ENCODE measurements at places on chromosomes 11 and 22.

DNA sequence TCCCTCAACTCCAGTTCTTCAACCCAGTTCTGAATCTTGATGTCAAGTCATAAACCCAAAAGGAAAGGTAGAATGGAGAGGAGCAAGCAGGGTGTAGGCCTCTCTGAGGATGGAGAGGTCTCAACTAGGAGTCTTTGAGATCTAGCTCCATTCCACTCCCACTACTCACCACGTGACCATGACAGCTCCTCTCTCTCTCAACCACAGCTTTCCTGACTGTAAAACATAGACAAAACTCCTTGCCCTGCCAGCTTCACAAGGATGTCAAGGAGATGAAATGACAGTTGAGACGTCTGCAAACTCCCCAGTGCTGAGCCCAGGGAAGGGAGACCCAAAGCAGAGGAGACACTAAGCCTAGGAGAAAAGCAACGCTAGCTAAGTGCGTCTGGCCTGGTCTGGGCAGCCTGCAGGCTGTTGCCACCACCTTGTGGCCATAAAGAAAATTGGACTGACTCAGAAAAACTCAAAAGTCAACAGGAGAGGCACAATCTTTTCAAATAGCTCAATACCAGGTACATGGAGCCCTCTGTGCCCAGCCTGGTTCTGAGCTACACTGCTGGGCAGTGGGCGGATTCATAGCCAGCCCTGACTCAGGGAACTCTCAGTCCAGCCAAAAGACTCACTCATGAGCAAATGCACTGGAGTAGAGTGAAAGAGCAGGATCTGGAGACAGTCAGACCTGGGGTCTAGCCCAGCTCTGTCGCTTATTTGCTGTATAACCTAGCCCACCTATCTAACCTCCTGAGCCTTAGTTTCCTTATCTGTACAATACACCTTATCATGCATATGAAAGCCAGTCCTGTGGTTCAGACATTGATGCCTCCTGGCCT is 3.4 kb downstream of the CLPB start:
- DNase-seq: no peak

- no peak for DNase-seq
Observed at GRCh38 chr11:72842653-72843330, 28.6 kb downstream of the ATG16L2 start.

DNA sequence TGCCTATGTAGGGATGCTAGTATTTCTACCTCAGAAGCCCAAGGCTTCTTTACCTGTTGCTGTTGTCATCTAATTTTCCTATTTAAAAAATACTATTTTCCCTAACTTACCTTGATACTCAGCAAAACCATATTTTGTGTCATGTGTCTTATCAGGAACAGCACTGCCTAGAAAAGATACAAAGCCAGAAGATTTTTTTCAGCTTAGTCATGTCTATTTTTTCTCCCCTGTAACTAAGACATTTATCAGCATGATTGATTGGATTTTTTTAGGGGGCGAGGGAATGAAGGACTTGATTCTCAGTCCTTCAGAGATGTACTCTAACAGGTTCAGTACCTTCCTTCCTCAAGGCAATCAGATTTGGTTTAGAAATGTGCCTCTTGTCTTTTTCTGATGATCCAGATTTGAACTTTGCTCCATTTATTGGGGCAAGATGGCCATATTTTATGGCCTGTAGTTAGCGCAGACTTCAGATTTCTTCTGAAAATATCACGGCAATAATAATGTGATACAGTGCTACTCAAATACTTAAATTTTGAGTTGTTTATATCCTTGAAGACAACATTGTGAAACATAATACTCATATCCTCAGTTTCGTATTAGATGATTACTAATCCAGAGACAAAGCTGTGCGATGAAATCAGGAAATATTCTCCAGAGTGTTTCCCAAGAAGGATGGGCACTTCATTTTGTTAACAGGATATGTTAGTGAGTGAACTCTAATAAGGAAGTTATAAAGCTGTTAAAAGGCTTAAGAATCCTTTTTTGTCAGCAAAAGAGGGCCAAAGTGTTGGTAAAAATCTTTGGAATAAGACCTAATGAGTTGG is 3.8 kb upstream of the PIK3IP1 start:
- no peak for DNase-seq

GRCh38 chr11:218815-219593 is 11.5 kb downstream of the RIC8A start:
- DNase-seq: no peak

DNA sequence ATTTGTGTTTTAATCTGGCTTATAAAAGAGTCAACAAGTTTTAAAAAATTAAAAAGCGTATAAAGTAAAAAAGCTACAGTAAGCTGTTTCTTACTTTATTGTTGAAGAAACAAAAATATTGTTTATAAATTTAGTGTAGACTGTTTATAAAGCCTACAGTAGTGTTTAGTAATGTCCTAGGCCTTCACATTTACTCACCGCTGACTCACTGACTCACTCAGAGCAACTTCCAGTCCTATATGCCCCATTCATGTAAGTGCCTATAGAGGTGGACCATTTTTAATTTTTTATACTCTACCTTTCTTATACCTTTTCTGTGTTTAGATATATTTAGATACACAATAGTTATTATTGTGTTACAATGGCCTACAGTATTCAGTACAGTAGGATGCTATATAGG is 12.2 kb downstream of the MPPED2 start:
- DNase-seq: no peak

- no peak for DNase-seq
Observed at GRCh38 chr11:15113381-15113780, 1.3 kb upstream of the INSC start.

- no peak for DNase-seq
Observed at GRCh38 chr11:2570211-2570811, 125.5 kb downstream of the KCNQ1 start.

- no peak for DNase-seq
Observed at GRCh38 chr11:46141597-46141996, 20.3 kb upstream of the PHF21A start.

DNA sequence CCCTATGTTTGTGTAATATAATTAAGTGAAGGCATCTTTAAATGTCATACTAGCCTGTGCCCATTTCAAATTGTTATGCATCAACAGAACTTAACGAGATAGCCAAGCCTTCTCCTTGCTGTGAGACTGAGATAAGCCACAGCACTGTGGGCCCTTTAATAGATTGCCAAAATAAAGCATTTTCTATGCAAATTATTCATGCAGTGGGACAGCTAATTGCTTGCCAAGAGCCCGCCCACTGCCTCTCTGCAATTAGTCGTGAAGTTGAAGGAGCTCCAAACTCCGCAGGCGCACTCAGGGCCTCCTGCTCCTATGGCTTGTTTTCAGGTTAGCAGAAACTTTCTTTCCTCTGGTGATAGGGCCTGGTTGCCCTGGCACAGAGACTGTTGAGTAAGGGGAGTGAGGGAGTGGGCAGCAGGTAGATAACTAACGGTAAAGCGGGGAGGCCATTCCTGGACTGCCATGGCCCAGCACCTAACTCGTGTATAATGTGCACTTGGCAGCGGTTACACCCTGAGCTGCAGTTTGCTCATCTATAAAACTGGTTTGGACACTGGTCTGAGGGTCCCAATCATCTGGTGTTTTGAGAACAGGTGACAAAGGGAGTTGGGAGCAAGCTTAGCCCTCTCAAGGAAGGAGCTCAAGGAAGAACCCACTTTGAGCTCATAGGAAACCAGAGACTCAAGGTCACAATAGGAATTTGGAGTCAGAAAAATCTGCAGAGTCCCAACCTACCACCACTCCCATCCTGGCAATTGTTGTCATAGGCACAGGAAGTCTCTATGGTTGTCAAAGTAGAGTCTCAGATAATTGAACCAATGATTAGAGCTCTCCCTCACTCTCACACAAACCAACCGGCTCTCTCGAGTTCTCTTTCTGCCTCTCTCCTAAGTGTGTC is 33.9 kb upstream of the RIC3 start:
- DNase-seq: no peak

DNA sequence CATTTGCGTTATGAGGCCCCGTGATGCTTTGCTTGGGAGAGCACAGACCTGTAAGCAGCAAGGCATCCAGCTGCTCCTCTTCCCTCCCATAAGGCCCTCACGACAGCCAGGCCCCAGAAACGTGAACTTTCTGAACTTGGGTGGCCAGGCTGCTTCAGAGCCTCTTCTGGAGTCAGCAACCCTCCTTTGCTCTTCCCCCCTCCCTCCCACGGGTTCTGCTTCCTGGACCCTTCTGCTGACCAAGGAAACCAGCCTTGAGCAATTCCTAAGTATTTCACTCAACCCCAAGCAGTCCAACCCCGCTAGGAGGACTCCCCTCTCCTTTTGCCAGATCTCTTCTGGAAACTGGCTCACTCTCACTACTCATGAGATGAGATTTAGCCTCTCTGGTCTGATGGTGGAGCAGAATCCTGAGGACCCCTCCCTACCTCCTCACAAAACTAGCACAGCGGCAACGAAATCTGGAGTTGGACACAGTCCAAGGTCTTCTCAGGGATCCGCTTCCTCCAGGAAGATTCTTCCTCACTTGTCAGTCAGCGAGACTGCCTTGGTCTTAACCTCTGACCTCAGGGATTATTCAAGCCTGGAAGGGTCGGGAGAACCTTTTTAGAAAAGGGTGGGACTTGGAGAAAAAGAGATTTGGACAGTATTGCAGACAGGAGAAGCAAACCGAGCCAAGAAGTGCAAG is 86.2 kb downstream of the UBASH3B start:
- no peak for DNase-seq

- DNase-seq: no peak
Observed at GRCh38 chr11:47359586-47359985, 7.1 kb upstream of the MYBPC3 start.

DNA sequence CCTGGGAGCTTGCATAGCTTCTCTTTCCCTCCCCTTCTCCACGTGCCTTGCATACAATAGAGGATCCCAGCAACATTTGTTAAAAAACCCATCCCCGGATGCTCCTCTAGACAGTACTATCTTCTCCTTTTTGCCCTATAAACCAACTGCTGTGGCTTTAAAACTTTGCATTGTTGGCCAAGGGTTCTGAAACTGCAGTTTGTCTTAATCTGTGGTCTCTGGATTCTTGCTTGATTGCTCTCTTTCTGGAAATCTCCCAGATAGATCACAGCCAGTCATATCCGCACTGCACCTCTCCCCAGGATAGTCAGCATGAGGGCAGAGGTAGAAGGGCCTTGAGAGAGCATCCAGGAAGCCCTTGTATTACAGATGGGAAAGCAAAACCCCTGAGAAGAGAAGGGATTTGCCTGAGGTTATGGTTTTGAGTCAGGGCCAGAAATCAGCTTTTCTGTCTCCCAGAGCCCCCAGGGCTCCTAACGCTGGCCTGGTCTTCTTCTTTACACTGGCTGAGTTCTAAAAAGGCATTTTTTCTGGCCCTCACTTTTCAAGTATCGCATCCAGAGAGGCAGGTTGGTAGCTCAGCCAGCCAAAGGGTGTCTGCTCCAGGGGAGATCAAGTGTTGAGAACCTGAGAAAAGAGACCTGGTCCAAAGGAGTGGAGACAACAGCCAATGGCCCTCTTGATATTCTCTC is 70.6 kb downstream of the ADM start:
- no peak for DNase-seq

DNA sequence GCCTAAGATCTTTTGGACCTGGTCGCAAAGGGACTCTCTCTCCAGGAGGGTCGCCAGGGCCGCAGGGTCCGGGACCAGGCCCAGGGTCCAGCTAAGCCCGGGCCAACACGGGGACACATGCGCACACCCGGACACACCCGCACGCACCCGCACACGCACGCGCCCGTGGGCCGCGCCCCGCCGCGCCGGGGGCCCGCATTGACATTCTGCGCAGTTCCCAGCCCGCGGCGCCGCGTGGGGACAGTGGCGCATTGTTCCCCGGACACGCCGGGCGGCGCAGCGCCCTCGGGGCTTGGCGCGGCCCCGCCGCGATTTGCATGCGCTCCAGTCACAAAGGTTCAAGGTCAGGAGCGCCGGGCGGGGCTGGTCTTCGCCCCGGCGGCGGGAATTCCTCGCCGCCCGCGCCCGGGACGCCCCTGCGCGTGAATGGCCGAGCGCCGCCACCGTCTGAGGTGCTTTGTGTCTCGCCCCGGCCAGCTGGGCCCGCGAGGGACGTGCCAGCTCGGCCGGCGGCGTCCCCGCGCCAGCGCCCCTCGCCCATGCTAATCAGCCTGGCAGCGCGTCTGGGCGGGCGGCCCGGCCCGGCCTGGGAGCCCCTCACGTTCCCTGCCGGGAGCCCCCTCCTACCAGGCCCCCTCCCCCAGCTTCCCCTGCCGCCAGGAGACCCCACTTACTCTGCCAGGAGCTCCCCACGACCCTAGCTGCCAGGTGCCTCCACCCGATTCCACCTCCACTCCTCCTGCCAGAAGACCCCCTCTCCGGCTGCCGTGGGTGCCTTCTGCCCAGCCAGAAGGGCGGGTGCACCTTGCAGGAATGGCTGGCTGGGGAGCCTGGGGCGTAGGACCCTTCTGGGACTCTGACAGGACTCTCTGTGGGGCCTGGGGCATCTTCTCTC is 50.5 kb upstream of the WNT7B start:
- DNase-seq: no peak

GRCh38 chr11:13003736-13004493 is 5.2 kb upstream of the RASSF10 start:
- no peak for DNase-seq

- DNase-seq: no peak
Observed at GRCh38 chr11:35980686-35981390, 37.0 kb downstream of the LDLRAD3 start.

- no peak for DNase-seq
Observed at GRCh38 chr22:19886605-19887255, 32.1 kb upstream of the GNB1L start.

DNA sequence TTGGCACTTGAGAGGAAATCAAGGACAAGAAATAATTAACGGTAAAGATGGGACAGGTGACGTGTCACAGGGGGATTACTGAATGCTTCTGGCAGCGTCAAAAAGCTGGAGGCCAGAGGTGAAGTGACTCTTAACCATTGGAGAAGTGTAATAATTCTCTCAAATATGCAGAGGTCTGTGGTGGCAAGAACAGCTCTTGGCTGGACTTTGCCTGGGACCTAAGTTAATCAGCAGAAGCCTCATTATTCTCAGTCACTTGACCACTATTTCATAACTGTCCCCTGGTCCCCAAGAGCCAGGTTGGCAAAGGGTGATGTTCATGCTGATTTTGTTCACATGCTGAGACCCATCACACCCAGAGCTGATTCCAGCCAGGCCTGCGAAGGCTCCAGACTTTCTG is 72.9 kb downstream of the TIMP3 start:
- no peak for DNase-seq

GRCh38 chr11:17508306-17508705 is 31.7 kb upstream of the ABCC8 start:
- DNase-seq: no peak

DNA sequence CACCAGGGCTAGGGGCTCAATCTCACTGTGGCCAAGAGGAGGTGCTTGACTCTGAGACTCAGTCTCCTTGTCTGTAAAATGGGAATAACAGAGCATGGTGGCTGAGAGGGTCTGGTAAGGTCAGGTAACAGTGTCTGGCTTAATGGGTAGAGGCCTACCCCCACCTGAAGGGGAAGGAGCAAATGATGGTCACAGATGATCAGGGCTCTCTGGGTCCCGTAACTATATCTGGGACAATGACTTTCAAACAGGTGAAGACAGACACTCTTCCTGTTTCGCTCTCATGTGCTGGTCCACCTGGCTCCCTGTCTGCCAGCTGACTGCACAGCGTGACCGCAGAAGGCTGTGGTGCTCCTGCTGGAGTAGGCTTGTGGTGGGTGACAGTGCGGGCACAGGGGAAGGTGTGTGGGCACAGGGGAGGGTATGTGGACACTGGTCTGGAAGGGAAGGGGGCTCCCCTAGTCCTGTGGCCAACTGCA is 4.0 kb downstream of the A4GALT start:
- no peak for DNase-seq
